ENCODE measurements at places on chromosomes 11 and 22. TPM values are rescaled to one million over a fixed set of nuclear protein-coding genes. Genes with fewer than 3 reads are reported as not detected.

- DNase-seq = no peak
Measured at GRCh38 chr11:71948314-71949027, 19.6 kb downstream of the RNF121 start.

Gene C1QTNF6
- total RNA-seq = 1.8 TPM

Gene ARHGEF12
- total RNA-seq = 77.6 TPM

Gene OR10A2
- total RNA-seq = not detected

DNA sequence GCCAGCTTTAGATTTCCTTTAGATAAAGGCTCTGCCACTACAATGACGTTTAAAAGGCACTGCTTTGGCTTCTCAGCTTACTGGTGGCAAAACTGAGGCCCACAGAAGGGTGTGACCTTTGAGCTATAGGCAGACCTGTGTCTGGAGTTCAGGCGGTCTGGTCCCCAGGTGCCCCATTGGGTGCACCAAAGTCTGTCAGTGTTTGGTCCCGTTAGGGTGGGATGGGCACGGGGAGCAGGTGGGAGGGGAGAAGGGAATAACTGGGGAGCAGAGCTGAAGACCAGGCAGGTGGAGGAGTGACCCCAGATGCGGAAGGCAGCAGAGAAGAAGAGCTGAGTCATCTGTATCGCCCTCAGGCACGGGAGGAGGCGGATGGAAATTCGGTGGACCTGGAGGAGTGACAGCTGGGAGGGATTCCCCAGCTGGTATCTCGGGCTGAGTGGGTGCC, 45.3 kb upstream of the GCAT start:
- DNase-seq = no peak

DNA sequence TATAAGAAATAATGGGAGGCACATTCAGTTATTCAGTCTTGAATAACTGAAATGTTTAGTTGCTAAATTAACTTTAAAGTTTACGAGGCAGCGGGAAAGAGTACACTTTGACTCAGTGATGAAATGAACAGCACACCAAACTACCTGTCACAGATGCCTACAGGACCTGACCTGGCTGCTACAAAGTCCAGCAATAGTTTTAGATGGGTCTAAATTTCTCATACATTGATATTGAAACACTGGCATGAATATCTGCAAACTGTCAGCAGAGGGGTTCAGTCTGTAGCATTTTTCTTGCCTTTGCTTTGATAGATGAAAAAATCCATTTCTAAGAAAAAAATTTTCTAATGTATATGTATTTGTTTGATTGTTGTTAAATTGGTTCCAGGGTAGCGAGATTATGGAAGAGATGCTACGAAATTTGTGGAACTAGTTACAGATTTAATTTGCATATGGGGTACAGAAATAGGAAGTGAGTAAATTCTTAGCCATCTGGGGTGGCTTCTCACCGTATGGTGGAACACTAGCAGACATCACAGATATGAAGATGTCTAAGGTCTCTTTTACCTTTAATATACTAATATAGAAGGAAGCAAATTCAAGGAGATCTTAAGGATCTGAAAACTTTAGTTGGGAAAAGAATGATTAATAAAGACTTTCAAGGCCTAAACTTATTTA, 20.8 kb upstream of the GAB2 start:
- DNase-seq = no peak

DNA sequence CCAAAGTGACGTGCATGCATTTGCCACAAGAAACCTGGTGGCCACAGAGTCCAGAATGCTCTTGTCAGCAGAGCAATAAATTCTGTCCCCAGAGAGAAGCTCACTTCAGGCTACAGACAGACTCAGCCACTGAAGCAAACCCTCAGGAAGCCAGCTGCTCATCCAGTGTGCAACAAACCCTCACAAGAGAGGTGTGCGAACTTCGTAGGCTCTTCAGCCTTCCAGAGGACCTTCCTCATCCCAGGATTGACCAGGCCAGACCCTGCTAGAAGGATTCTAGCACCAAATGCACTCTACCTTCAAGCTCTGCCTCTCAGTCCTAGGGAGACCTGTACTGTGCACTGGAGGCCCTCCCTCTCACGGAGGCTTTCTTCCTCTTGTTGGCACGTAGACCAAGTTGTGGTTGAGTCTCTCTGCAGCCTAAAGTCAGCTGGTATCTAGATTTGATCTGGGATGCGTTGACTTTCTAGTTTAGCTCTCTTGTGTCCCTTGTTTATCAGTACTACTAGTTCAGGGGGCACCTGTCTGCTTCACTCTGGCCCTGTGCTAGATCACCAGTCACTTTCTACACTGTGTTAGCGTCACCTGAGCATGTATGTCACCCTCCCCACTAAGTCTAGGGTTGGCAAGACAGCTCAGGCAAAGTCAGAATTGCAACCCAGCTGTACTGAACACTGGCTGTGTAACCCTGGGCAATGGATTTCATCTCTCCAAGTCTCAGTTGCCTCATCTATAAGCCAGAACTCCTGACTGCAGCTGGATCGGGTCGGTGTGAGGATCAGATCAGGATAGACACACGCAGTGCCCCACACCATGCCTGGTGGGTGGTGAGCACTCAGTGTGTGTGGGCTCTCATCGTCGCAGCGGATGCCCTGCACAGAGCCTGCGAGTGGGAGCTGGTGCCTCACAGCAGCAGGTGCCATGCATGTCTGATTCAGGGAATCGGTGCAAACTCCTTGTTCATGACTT, 22.1 kb upstream of the TMPRSS13 start:
- no peak for DNase-seq

DNA sequence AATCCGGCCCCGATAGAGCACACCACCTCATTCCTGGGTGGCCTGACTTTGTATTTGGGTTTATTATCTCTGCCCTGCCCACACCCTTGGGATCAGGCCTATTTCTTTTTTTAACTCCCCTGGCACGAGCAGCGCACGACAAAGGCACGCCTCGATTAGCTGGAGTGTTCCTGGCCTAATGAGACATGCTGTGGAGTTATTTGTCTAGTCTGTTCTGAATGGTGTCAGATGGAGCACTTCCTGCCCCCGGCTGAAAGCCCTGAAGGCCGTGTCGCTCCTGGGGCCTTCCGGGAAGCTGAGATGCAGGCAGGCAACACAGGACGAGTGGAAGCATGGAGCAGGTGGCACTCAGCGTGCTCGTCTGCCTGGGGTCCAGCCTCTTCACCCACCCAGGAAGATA, 47.1 kb downstream of the LARGE1 start:
- DNase-seq = no peak

- DNase-seq = no peak
Measured at GRCh38 chr22:30720263-30720837, 25.7 kb downstream of the OSBP2 start.

Gene TMEM191B
- 0.62 TPM for total RNA-seq

Data from posterior vena cava (tissue), 2 donors.